Naive thymus-derived CD8-positive, alpha-beta T cell (primary cell): ENCODE measurements at places on chromosomes 2 and 18.

DNA sequence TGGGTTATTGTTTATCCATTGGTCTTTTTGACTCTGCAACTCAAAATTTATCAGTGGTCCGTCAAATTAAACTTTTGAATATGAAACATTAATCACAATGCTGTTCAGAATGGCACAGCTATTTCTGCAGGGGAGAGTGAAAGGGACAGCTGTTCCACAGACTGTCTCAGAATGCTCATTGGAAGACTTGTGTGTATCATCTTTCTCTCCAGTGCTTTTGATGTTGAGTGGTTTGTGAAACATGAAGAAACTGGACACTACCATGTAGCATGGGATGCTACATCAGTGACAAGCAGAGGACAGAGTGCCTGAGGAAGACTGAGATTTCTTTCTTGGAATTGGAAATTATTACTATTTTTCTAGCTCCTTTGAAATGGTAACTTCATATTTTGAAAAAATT is 115.7 kb downstream of the PLCL1 start:
- no peak for DNase-seq

GRCh38 chr2:96806468-96807126 is 9.5 kb upstream of the CNNM3 start:
- DNase-seq = peak; percentile 29

DNA sequence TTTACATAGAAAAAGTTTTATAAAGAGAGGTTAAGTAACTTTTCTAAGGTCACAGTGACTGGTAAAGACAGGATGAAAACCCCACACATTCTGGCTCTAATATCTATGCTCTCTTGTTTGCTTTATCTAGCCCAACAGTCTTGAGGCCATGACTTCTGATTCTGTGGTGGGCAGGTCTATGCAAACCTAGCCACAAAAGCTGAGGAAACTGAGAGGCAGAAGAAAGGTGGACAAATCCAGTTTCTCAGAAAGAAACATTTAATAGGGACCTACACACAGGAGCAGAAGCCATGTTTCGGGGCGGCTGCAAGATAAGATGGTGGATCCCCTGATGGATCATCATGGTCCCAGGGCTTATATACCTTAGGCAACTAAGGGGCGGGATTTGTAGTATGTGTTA is 21.8 kb downstream of the HSPD1 start:
- DNase-seq = no peak

GRCh38 chr2:166651080-166651675 is 157.1 kb upstream of the SCN7A start:
- DNase-seq = no peak

- DNase-seq = no peak
Observed at GRCh38 chr2:229775614-229776313, 61.4 kb upstream of the DNER start.

DNA sequence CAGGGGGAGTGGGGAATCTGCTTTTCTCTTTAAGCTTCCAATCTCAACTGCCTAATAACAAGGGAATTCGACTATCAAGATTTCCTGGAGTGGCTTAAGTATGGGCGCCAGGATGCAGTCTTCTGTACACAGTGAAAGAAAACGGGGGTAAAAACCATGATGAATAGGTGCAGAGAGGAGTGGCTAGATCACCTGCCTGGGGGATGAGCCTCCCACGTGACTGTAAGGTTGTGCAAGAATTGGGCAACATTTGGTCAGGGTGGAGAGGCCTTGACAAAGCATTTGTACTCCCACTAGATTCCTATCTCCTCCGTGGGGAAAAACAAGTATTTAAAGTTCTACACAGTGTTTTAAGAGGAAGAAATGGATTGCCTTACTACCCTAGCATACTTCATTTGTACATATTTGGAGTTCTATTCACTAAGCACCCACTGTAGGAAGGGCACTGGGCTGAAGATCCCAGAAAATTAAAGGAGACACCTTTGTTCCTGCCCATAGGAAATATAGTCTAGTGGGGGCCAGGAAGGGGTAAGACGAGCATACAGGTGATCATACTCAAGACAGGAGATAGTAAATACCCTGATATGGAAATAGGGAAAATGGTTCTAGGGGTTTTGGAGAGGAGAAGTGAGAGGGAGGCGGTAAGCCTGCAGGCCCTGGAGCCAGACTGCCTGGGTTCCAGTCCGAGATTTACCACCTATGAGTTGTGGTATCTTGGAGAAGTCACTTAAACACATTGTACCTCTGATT is 29.2 kb downstream of the EPAS1 start:
- no peak for DNase-seq

GRCh38 chr2:68411397-68412126 is 46.5 kb downstream of the PLEK start:
- DNase-seq = no peak

DNA sequence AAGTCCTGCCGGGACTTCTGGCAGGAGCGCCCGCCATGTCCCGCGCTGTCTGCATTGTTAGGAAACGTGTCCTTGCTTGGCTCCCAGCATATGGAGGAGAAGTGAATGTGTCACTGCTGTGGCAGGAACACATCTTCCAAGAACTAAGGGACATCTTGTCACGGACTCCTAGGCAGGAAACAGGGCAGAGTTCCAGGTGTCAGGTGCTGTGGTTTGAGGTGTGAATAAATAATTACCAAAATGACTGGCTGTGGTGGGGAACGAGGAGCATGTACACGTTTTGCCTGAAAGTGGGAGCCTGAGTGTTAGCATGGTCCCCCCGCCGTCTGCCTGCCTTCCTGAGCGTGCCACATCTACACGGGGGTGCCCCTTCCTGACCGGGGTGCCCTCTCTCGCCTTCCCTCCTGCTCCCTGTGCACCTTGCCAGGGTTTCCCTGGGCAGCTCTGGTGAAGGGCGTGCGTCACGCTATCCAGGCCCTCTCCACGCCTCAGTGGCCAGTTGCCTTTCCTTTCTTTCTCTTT is 237.5 kb downstream of the LDLRAD4 start:
- DNase-seq = no peak

DNA sequence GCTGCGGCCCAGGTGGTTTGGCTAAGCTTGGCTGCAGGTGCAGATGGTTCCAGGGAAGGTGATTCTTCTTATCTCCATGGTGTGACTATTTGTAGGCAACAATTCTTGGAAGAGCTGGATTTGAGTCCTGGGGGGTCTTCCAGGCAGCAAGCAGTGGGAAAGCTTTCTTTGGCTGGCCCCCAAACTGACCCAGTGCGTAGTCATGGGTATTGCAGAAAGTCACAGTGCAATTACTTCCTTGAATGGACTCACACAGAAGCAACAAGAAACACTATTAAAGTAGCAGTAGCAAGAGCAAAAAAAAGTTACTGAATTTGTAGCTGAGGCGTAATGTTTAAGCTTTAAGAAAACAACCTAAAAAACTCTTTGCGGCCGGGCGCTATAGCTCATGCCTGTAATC is 293.6 kb upstream of the ATP5MC3 start:
- DNase-seq = no peak

- no peak for DNase-seq
Observed at GRCh38 chr2:187920511-187920910, 366.3 kb upstream of the TFPI start.

GRCh38 chr2:44599130-44599529 is 237.4 kb downstream of the CAMKMT start:
- DNase-seq = no peak

DNA sequence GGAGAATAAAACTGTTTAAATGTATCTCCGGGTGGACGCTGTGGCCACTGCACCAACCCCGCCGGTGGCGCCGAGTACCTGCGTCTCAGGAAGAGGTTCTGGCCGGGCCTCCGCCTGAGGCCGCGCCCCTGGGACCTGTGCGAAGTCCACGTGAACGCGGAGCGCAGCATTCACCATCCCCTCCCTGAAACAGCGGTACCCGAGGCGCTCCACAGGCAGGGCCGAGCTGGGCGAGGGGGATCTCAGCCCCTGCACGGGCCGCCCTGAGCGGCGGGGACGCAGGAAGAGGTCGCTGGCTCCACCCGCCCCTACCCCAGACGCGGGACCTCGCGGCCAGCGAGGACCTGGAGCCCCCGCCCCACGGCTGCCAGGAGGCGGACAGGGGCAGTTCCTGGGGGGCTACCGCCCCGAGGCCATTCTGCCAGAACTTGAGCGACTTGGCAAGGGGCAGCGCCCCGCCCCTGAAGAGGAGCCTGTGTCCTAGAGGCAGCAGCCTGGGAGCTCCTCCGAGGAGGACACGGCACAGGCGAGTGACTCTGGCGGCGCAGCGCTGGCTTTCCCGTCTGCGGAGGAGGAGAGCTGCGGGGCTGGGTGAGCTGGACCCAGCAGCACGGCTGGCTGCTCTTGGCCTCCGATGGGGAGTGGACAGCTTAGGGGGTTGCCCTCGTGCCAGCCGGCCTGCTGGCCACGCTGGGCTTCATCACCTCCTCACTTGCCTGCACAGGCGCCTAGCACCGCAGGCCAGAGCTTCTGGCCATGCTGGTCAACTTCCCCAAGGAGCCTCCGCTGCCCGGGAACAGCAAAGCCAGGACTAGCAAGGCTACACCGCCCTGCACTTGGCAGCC is 9.7 kb upstream of the TEKT4 start:
- no peak for DNase-seq

DNA sequence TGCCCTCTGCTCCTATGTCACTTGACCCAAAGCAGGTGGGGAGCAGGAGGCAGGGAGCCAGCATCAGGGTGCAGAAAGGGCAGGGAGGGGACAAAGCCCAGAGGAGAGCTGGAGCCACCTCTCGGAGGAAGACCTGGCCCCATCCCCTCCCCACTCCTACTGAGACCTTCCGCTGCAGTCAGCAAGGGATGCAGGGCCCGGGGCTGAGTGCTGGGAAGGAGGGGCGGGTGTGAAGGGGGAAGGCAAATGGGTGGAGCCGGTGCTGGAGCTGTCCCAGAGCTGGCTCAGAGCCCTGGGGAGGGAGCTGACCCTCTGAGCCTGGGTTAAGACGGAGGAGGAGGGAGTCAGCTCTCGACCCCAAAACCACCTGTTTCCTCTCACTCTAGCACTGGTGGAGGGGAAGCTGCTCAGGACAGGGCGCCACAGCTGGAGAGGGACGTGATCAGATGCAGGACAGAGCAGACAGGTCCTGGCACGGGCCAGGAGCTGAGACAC is 33.8 kb downstream of the HS1BP3 start:
- peak; percentile 34 for DNase-seq

- peak; percentile 75 for DNase-seq
Observed at GRCh38 chr18:35026407-35027061, 14.7 kb upstream of the MAPRE2 start.

- no peak for DNase-seq
Observed at GRCh38 chr18:62409821-62410220, 84.7 kb downstream of the TNFRSF11A start.

DNA sequence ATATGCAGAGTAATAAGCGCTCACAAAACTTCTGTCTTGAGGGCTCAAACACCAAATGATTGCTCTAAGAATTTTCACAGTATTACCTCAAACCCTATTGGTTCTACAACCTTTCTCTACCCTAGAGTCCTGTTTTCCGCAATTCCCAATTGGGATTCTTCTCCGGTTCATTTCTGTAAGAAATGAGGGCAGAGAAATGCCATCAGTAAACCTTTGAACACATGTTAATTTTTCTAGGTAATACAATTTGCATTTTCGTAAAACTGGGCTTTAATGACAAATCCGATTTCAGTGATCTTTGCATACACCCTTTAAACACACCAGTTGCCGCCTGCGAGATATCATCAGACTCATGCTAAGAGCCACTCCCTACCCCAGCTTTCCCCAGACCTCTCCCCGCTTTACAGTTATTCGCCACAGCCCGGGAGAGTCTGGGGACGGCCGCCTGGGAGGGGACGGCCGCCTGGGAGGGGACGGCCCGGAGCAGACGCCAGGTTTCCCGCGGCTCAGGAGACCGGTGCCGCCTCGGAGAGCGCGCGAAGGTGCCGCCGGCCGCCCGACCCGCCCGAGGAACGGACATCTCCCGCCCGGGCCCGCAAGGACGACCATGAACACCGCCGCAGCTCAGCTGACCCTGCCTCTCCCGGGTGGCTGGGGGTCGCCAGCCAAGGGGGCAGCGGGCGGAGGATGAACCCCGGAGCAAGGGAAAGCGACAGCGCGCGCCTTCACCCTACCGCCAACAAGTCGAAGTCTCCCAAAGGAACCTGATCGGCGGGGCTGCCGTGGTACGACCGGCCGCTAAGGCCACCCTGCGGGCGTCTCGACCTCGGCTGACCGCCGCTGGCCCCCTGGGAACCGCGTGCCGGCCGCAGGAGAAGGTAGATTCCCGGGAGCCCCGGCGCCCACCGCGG is 463 bp downstream of the SMC6 start:
- DNase-seq = no peak

GRCh38 chr2:23430263-23430662 is 45.3 kb downstream of the KLHL29 start:
- DNase-seq = no peak

DNA sequence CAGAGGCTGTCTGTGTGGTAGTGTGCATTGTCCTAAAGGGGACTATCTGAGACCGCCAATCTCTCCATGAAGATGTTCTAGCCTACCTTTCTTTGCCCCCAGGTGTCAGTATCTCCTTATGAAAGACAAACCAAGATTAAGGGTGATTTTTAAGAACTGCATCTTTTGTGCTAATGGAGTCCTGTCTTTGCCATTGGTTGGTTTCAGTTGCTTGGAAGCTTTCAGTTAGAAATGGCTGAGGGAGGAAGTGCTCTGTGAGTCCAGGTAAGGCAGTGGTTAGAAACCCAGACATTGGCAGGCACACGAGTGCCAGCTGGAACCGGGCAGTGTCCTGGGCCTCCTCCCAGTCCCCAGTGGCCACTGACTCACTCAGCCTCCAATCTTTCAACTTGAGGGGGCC is 111.3 kb downstream of the DOCK10 start:
- DNase-seq = no peak

GRCh38 chr2:201882353-201883090 is 76.2 kb downstream of the CDK15 start:
- DNase-seq = peak; percentile 24

GRCh38 chr2:38549071-38549704 is 53.5 kb downstream of the HNRNPLL start:
- no peak for DNase-seq

DNA sequence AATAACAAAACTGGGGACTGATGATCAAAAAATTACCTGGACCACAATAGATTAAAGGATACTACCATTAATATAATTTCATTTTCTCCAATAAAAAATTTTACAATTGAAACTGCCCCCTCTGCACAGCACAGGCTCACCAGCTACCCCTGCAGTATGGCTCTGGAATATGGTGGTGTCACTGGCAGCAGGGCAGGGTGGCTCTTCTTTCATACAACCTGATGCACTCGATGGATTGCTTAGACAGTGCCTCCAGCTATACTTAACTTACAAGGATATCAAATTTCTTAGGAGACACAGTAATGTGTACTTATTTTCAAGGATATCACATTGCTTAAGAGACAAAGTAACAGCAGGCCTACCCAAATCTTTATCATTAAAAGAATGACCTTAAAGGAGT is 124.0 kb downstream of the PRELID3A start:
- no peak for DNase-seq

DNA sequence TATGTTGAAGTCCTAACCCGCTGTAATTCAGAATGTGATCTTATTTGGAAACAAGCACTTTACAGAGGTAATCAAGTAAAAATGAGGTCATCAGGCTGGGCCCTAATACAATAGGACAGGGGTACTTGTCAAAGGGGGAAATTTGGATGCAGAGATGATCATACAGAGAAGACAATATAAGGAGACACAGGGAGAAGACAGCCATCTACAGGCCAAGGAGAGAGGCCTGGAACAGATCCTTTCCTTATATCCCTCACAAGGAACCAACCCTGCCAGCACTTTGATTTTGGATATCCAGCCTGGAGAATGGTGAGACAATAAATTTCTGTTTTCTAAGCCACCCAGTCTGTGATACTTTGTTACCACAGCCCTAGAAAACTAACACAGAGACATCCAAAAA is 104.3 kb downstream of the METTL4 start:
- DNase-seq = no peak
